Renal cortex interstitium (tissue), 15 donors: ENCODE measurements at places on chromosomes 12 and 14. TPM values are rescaled to one million over a fixed set of nuclear protein-coding genes. Genes with fewer than 3 reads are reported as not detected.

- no peak for DNase-seq
Measured at GRCh38 chr14:75626863-75627262, 33.8 kb downstream of the ERG28 start.

Gene IGFBP6
- 24.2 TPM for polyA plus RNA-seq

Gene ALKBH1
- polyA plus RNA-seq: 18.6 TPM

Gene PTPRQ
- polyA plus RNA-seq: 28.0 TPM

DNA sequence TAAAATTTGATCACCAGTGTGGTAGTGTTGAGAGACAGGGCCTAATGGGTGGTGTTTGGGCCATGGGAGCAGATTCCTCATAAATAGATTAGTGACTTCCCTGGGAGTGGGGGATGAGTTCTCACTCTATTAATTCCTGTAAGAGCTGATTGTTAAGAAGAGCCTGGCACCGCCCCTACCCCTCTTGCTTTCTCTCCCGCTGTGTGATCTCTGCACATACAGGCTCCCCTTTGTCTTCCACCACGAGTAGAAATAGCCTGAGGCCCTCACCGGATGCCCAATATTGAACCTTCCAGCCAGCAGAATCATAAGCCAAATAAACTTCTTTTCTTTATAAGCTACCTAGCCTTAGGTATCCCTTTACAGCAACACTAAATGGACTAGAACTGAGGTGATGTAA lies 31.9 kb upstream of the CAND1 start:
- no peak for DNase-seq

DNA sequence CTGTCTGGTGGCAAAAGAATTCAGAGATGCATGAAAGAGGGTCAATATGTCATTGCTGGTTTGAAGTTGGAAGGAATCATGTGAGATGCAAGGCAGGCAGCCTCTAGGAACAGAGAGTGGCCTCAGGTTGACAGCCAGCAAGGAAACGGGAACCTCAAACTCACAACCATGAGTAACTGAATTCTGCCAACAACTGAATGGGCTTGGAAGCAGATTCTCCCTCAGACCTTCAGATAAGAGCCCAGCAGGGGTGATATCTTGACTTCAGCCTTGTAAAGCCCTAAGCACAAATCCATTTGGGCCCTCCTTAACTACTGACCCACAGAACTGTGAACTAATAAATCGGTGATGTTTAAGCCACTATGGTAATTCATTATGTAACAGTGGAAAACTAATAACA lies 35.8 kb downstream of the USP15 start:
- DNase-seq: no peak
